ENCODE measurements at places on chromosomes 4 and X.

GRCh38 chr4:8270418-8270771, 841 bp downstream of the HTRA3 start:
- no peak for DNase-seq

GRCh38 chrX:98755912-98756311, 1654.2 kb downstream of the PCDH19 start:
- DNase-seq: no peak

- no peak for DNase-seq
These were observed 16.0 kb downstream of the SCLT1 start for GRCh38 chr4:129077326-129077725.

GRCh38 chrX:42269186-42269585, 345.8 kb upstream of the CASK start:
- DNase-seq: no peak

- peak; percentile 54 for DNase-seq
These were observed 96.3 kb upstream of the NOCT start for GRCh38 chr4:138919094-138919936.

DNA sequence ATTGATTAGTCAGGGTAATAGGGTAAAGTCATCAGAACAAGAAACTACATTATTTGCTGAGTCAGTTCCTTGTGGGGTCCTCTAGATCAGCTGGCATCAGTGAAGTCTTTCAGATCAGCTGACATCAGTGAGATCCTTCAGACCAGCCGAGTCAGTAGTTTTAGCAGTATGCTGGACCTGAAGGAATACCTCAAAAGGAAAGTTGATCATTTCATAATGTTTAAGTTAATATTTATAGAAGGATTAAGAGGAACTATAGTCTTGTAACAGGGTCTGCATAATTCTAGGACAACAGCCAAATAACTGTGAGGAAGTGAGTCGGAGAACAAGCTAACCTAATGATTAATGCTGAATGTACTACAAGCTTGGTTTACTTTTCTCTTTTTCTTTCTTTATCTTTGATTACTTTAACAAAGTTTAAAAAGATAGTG, 958 bp upstream of the UGT2B7 start:
- no peak for DNase-seq

DNA sequence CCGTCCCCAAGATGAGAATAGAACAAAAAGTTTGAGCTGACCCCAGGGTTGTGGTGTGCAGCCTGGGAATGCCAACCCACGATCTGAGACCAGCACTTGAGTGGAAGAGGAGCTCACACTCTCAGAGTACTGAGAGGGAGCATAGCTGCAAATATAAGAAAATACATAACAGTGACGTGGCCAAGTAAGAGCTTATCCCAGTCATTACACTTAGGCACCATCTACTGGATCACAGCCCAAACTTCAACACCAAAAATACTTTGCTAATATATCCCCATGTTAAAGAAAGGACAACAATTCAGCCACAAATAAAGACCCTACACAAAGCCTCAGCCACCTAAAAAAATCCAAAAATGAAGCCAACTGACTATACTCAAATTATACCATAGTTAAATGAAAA, 33.3 kb upstream of the CXCL6 start:
- no peak for DNase-seq

DNA sequence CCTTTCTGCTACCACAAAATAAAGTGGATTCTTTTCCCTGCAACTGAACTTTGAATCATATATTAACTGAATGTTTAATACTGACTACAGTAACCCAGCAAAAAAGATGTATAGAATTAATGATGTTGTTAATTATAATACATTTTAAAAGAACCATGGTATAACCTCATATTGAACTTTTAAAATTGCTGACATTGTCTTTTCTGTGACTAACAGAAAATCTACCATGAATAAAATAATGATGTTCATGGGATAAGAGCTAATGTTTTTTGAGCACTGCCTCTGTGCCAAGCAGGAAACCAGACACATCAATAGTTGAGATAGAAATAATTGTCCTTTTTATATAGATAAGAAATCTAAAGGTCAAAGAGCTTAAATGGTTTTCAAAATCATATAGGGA, 691.9 kb downstream of the PDHA2 start:
- no peak for DNase-seq

DNA sequence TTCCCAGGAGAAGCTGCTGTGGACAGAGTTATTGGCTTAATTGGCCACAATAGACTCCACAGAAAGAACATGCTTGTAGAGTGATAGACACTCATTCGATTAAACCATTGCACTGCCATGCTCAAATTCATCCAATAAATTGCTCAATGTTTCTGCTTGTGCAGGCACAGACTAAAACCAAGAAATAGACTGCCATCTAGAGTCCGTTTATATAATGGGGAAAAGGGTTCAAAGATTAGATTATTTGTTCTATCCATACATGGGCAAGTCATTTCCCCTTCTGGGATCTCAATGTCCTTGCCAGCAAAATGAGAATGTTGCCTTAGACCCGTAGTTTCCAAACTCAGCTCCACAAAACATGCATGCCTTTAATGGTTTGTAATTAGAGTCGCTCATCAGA, 8.7 kb downstream of the SMIM10 start:
- peak; percentile 3 for DNase-seq

- DNase-seq: no peak
These were observed 60.6 kb upstream of the TTC29 start for GRCh38 chr4:147006229-147006628.

DNA sequence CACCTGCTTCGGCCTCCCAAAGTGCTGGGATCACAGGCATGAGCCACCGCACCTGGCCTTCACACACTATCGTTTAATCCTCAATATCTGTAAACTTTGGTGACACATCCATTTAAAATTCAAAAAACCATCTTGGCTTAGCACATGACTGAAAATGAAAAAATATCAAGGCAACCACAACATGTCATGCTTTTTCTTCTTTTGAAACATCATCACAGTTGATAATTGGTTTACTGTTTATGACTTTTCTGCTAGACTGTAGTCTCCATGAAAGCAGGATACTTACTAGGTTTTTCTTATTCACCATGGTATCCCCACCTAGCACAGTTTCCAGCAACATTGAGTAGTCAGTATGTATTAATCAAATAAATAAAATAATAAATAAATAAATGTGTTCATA, 11.0 kb downstream of the GNRHR start:
- no peak for DNase-seq

DNA sequence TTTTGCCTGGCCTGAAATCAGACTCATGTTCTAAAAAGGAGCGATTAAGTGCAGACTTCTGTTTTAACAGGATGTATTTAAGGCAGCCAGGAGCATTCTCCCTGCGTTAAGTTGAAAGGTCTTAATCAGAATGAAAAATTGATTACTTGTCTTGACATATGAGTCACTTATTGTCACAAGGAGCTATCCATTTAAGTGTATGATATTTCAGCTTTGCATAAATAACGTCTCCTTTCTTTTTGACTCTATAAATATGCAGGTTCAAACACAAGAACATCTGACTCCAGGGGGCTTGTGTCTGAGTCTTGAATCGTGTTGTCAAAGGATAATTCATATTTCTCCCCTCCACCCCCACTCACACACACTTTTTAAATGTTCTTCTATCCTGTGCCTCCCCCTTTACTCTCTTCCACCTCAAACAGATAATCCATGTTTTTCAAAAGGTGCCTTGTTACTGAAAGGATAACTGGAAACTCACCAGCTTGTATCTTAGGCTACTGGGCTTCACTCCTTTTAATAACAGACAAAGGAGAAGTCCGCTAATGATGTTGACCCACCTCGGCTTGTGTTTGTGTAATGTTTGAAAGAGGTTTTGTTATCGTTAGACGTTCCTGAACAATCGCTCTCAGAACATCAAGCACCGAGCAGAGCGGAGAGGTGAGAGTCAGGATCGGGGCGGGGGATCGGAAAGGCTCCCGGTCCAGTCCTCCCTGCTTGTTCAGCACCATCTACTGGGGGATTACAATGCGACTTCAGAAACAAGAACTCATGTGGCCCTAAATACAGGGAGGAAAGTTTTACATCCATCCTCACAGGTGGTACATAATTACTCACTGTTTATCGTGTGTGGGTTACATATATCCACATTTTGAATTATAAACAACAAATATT, 107.5 kb upstream of the RPL34 start:
- DNase-seq: peak; percentile 28

GRCh38 chrX:106963111-106963510, 36.9 kb downstream of the MORC4 start:
- no peak for DNase-seq
